EL (cell line): ENCODE measurements at places on chromosomes 5 and 9.
A peak's percentile ranks its signal among the peaks of the same experiment; 100 is the strongest.

GRCh38 chr9:88533951-88534455 is 975 bp upstream of the NXNL2 start:
- peak; percentile 85 for DNase-seq

GRCh38 chr9:87435189-87435880 is 62.3 kb upstream of the DAPK1 start:
- DNase-seq = no peak

DNA sequence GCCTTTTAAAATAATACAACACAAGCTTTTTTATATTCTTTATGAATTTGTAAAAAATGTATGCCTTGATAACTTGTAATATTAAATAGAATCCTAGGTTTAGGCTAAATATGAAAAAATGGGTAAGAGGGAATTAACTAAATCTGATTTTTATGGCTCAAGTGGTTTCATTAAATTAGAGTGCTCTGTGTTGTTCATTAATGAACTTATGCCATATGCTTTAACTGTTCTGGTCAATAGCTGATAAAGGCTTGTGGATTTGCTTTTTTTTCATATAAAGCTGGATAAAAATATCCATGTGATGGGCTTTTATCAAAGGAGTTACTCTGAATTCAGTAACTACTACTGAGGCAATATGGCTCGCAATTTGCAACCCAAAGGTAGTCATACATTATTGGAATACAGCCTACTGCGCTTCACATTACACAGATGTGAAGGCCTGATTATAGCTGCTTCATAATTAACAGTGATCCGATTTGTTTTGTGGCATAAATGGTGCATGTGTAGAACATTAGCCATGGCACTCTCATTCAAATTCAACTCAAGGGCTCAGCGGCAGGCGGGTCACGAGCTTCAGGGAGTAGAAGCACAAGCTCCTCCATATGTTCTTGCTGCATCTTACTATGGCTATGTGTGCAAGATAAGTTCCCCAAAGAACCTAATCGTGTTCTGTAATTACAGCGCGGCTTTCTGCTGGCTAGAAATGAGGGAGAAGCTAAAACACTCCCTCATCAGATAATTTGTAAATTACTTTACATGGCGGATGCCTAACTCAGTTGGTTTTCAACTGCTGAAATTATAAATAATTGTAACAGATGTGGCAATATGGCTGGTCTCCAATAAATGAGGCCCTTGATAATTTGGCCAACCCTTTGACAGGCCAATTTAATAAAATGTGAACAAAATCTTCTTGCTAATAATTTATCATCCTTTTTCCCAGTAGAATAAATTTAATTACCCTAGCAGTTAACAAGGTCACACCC is 188.3 kb downstream of the CNTLN start:
- DNase-seq = no peak

- DNase-seq = no peak
These were observed 4.2 kb downstream of the SGCD start for GRCh38 chr5:156331181-156331580.

DNA sequence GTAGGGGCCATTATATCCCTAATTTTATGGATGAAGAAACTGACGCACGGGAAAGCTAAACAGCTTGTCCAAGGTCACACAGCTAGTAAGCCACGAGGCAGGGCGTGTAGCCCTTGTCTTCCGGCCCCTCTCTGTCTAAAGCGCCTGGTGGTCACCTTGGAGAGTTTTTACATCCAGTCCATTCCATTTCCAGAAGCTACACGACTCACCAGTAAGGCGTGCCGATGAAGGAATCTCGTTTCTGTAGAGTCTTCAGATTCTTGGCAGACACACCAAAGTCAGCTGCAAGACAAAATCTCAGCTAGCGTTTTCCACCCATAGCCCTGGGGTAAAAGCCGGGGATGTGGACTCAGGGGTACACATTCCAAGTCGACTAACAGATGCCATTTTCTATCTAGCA is 80.5 kb downstream of the STK10 start:
- peak; percentile 97 for DNase-seq

DNA sequence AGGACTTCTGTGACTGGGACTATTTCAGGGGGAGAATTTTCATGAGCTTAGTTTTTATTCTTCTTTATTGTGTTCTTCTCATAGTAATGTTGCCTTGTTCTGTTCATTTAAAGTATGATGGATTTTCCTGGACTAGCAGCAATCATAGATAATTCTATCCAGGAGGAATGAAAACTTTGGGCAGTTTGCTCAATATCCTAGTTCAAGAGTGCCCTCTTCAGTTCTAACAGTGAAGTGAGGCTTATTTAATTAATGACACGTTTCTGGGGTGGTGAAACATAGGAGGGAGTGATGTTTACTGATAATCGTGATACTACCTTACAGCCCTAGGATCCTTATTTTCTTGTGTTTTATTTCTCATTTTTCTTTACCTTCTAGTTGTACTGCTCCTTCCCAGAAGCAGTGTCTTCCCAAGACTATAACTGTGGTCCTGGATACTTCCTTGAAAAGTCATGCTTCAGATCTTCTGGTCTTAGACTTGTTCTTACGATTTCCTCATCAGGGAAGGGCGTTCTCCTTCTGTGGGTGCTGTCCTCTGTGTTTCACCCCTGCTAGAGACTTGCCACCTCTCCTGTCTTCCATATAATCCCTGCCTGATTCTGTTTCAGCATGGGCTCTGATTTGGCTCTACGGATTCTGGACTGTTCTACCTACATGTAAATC is 57.4 kb downstream of the CFAP95 start:
- DNase-seq = peak; percentile 48

DNA sequence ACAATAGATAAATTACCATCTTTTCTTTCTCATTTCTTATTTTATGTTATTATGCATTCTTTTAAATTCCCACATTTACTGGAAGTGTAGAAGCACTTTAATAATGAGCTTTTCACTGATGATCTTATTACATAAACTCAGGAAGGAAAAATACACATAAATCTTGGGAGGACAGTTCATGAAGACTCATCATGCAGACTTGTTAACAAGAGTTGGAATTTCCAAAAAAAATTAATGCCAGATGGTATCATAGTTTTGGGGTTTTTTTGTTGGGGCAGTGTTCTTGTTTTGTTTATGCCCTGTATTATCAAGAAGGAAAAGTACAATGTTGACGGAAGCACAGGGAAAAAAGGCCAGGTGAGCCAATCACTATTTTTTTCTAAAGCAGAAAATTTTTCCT is 35.1 kb downstream of the CEMIP2 start:
- peak; percentile 53 for DNase-seq

DNA sequence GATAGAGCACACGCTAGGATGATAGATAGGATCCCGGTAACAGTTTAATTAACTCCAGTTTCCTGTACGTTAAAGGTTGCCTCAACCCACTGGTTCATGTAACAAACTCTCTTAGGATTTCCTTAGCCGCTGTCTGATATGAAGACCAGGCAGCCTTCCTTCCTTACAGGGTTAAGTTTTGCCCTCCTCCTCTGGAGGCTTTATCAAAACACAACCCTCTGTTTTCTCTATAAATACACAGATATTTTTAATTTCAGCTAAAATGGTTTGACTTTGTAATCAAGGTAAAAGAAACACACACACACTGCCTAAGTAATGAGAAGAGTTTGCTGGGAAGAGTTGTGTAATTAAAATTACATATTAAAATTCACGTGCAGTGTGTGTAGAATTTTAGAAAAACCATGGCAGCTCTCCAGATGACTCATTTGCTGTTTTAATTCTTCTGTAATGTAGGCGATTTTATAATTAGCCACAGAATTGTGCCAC is 369.8 kb downstream of the CSNK1G3 start:
- DNase-seq = peak; percentile 67

DNA sequence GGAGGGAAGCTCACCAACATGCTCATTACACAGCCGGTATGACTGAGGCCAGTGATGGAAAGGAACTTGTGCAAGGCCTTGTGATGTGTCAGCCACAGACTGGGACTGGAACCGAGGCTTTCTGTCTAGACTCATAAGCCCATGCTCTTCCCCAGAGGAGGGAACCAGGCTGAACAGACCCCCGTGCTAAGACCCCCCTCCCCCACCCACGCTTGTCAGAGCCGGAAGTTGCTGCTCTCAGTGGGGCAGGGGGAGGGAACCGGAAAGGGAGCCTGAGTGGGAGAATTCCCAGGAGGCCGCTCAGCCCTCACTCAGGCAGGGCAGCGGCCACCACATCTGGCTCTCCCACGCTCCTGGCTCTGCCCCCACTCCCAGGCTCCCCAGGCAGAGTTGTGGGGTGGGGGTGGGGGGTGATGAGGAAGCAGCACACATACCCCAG is 4.1 kb upstream of the PDGFRB start:
- DNase-seq = peak; percentile 66

DNA sequence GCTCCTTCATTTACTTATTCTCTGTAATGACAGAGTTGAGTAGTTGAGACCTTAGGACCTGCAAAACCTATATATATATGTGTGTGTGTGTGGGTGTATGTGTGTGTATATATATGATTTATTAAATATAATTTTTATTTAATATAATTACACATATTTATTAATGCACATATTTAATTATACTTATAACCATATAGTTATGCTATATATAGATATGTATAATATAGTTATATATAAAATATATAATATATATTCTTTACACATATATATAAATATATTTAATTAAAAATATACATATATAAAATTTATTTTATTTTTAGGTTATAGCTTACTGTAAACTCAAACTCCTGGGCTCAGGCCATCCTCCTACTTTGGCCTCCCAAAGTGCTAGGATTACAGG is 23.7 kb downstream of the ACER2 start:
- DNase-seq = no peak

- no peak for DNase-seq
These were observed 38.1 kb downstream of the ITGA1 start for GRCh38 chr5:52825826-52826225.

DNA sequence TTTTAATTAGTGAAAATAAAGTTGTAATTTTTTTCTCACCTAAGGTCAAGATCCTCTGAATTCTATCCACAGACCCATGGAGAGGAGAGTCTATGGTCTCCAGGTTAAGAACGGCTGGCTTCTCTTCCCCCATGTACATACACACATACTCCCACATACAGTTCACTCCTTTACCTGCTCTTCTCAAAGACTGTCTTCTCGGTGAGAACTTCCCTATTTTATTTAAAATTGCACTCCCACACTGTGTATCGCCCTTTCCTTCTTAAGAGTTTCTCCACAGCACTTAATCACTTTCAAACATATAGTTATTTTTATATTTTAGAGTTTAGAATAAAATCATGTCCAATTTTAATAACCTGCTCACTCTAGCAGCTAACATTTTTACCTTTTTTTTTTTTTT is 3.6 kb upstream of the JADE2 start:
- DNase-seq = no peak

GRCh38 chr5:1014346-1014745 is 5.7 kb downstream of the NKD2 start:
- no peak for DNase-seq

DNA sequence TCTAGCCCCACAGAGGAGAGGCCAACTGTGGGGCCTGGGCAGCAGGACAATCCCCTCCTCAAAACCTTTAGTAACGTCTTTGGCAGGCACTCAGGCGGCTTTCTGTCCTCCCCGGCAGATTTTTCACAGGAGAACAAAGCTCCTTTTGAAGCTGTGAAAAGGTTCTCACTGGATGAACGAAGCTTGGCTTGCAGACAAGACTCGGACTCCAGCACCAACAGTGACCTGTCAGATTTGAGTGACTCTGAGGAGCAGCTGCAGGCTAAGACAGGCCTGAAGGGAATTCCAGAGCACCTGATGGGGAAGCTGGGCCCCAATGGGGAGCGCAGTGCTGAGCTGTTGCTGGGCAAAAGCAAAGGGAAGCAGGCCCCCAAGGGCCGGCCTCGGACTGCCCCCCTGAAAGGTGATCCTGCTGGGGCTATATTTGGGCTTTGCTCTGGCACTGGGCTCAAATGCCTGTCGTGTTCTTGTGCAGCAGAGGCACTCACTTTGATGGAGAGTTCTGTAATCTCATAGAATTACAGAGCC is 39.4 kb downstream of the KDM3B start:
- DNase-seq = no peak

- peak; percentile 44 for DNase-seq
These were observed 38.2 kb downstream of the CPEB4 start for GRCh38 chr5:173926359-173926758.

DNA sequence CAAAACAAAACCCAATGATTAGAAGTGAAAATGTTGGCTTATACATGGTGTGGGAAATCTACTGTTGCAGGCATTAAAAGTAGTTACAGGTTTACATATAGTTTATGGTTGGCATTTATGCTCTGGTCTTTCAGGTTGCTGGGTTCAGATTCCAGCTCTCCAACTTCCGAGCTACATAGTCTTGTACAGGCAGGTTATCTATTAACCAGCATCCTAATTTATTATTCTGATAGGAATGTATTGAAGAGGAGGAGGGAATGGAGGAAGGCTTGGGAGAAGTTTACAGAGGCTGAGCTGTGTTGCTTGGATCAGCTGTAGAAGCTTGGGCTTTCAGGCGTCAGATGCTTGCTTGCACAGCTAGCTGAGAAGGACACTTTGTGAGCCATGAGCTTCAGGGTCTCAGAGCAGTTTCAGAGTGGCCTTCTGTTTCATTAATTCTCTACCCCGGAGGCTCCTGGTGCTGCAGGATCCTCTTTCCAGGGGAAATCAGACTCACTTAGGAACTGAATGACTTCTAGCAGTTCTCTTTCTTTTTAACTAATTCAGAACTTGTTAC is 11.7 kb upstream of the ERBIN start:
- no peak for DNase-seq

GRCh38 chr5:174067499-174067898 is 22.0 kb downstream of the NSG2 start:
- no peak for DNase-seq
